ENCODE measurements at places on chromosomes 2 and 18.

DNA sequence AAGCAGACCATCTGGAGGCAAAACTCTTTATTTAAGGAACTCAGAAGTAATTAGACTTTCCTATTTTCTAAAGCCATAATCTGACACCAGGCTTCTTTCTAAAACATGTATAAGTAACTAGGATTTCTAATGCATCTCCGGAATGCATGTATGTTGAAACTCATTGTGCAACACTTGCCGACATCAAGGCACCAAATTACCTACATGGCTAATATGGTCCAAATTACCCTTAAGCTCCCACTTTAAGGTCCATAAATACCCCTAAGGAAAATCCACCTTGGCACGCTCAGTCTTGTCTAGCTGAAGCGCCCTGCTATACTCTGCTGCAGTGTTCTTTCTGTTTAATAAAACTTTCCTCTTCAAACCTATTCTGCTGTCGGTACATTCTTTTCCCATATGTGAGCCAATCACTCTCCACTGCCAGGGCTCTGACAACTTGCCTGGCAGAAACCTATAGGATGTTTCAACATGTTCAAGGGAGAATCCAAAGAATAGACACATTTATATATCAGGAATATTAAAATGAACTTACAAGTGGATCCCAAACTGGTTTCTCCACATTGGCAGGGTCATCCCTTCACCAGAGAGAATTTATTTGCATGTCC is 171.9 kb downstream of the GALNT1 start:
- DNase-seq, result no peak

DNA sequence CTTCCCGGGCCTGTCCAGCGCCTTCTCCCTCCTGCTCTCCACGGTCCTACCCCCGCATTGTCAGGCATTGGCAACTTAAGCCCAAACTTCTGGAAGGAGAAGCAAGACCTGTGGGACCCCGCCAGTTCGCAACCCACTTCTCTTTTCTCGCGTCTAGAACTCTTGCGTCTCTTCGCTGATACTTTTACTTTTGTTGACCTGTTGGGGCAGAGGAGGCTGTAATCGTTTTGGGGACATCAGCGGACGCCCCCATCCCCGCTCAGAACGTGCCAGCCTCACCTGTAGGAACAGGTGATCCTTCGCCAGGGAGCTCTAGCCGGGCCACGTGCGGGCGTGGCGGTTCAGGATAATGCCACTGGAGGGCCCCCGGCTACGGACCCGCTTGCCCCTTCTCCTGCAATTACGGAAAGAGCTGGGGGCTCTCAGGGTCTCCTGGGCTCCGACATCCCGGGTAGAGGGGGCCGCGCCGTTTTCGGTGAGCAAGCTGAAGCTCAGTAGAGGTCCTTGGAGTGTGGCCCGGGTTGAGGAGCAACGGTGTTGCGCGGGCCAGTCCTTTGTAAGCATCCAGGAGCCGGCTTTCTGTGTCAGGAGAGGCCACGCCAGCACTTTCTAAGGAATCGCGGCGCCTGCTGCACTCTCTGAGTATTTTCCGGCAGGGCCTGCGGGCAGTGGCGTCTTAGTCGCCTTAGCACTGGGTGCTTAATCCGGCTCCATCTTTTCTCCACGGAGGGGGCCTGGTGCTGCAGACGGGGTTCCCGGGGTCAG is 1.6 kb downstream of the MTCL1 start:
- DNase-seq, result peak; percentile 8

- no peak for DNase-seq
Observed at GRCh38 chr2:86704459-86704971, 15.6 kb upstream of the RMND5A start.

GRCh38 chr2:233600386-233600785 is 17.0 kb upstream of the UGT1A8 start:
- no peak for DNase-seq
